ENCODE measurements at places on chromosomes 6 and 20. TPM values are rescaled to one million over a fixed set of nuclear protein-coding genes. Genes with fewer than 3 reads are reported as not detected.

DNA sequence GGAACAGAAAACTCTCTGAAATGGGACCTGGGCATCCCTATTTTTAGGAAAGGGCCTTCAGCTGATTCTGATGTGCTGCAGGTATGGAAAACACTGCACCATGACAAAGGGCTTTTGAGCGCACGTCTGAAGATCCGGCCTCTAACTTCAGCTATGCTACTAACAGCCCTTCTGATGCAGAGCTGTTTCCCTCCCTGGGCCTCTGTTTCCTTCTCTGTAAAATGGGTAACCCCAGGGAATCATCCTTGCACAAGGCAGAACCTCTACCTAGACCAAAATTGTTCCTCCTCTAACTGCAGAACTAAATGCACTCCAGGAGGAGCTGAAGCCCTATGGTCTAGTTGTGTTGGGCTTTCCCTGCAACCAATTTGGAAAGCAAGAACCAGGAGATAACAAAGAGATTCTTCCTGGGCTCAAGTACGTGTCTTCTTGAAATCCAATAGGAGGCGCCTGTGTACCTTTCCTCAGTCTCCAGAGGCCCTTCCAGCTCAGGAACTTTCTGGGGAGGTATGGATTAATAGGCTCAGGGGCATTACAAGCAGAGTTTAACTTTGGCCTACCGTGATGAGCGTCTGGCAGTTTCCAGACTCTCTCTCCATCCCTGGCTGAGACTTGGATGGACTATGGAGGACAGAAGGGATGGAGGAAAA lies 5.9 kb downstream of the GPX5 start:
- no peak overlapping the region for H3K27ac ChIP-seq
- H3K4me1 ChIP-seq: no peaks in the 10 kb centered on the region
- H3K36me3 ChIP-seq: no peaks in the 10 kb centered on the region
- DNase-seq: no peak

GRCh38 chr6:69280858-69281257 lies 516.0 kb downstream of the LMBRD1 start:
- no peak for DNase-seq
- no peaks in the 10 kb centered on the region for H3K36me3 ChIP-seq
- H3K27me3 ChIP-seq: no peaks in the 10 kb centered on the region
- H3K4me3 ChIP-seq: no peak overlapping the region
- no peak overlapping the region for H3K27ac ChIP-seq

GHRH gene
- not detected for polyA plus RNA-seq

DNA sequence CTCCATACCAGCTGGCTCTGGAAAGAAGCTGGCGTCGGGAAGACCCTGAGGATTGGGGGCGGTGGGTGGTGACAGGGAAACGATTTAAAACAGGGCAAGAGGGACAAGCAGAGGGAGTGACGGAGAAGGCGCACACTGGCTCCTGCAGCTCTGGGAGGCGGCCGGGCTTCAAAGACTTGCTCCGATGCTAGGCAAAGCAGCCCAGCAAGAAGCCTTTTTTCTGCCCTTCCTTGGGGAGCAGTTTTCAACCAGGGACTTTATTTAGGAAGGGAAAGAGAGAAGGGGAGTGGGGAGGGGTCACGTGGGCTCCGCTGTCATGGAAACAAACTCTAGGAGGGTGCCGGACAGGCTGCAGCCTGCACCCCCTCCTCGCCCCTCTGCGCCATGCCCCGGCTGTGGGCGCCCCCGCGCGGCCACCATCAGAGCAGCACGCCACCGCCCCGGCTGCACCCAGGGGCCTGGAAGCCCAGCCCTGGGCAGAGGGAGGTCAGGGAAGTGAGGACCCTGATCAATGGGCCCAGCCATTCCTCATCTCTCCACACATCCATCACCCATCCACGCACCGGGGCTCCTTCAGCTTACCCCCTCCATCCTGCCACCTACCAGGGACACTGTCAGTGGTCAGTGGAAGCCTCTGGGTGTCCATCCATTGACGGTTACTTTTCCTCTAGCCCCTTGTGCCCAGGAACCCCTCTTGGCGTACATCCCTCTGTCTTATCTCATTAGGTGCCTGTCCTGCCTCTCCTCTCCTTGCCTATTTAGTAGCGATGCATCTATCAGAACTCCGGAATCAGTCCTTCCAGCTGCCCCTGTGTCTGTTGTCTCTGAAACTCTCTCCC lies 66.6 kb upstream of the CCDC167 start:
- H3K27ac ChIP-seq: no peak overlapping the region
- peak overlapping the region; percentile 40 for H3K4me3 ChIP-seq
- DNase-seq: peak; percentile 37
- no peaks in the 10 kb centered on the region for H3K4me1 ChIP-seq
- H3K27me3 ChIP-seq: peaks cover 10% of the 10 kb centered on the region
- H3K36me3 ChIP-seq: no peaks in the 10 kb centered on the region

SLC2A4RG gene
- 27.1 TPM for polyA plus RNA-seq

DEFB125 gene
- not detected for polyA plus RNA-seq

DNA sequence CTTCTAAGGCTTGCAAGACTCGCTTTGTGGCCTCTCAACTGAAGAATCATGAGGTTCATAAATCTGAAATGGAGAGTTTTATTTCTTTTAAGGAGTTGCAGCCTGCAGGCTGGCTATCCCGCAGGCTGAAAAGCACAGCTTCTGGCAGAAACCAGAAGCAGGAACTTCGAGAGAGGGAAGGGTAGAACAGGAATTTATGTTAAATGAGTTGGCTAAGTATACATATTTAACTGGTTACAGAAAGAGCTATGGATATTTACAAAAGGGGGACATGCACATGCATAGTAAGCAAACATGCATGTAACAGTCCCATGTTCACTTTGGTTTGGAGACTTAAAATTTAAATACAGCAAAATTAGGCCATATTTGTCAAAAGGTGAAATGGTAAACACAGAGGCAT lies 787.0 kb downstream of the TFAP2A start:
- H3K4me3 ChIP-seq: no peak overlapping the region
- H3K27ac ChIP-seq: no peak overlapping the region

GRCh38 chr20:13493143-13493542 lies 145.6 kb downstream of the TASP1 start:
- no peak overlapping the region for H3K27ac ChIP-seq
- H3K27me3 ChIP-seq: no peaks in the 10 kb centered on the region
- peaks cover 14% of the 10 kb centered on the region for H3K4me1 ChIP-seq

DNA sequence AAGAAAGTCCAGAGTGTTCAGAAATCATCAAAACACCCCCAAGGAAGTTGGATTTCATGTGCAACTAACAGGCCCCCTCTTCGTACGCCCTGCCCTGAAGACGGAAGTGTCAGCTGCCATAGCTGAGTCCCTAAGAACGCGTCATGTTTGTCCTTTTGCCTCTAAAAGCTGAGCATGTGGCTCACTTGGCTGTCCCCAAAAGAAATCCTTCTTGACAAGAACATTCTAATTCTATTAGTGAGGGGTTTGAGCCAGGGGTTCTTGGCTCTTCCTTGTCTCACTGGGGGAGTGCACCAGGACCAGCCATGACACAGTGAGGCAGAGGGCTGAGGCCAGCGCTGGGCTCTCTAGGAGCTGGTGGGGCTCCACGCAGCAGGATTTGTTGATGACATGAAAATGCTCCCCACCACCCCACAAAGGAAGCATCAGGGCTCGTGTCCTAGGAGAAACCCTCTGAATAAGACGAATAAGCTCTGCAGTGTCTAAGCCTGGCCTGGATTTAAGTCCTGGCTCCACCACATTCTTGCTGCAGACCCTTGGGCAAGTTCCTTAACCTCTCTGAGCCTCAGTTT lies 20.0 kb upstream of the SPO11 start:
- DNase-seq: no peak
- H3K36me3 ChIP-seq: no peaks in the 10 kb centered on the region
- H3K27ac ChIP-seq: no peak overlapping the region
- no peaks in the 10 kb centered on the region for H3K4me1 ChIP-seq
- H3K27me3 ChIP-seq: peaks cover 2% of the 10 kb centered on the region

DNA sequence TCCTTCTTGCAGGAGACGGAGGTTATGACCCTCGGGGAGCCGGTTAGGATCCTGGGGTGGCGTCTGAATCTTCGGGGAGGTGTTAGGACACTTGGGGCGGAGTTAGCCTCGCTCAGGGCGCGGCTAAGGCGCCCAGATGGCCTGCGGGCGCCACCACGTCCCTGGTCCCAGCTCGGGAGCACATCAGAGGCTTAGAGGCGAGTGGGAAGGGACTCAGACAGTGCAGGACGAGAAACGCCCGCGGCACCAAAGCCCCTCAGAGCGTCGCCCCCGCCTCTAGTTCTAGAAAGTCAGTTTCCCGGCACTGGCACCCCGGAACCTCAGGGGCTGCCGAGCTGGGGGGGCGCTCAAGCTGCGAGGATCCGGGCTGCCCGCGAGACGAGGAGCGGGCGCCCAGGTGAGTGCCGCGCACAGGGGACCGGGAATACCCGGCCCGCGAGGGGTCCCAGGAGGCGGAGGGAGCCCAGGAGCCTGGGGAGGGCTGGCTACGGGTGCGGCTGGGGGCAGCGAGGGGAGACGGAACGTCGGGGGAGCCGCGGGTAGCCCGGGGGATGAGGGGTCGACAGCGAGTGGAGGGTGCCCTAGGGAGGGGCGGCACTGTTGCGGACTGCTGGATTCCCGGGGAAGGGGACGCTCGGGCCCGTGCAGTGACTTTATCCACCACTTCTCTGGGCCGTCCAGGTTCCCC lies at the start of gene HCK:
TSS of gene HCK (plus strand) at position 153 of the 688 bp plus-strand sequence.
- peak; percentile 69 for DNase-seq
- H3K27ac ChIP-seq: no peak within 1 kb of the TSS
- peak within 1 kb of the TSS; percentile 48 for H3K4me3 ChIP-seq
- H3K4me1 ChIP-seq: no peaks in the 10 kb centered on the region

DNA sequence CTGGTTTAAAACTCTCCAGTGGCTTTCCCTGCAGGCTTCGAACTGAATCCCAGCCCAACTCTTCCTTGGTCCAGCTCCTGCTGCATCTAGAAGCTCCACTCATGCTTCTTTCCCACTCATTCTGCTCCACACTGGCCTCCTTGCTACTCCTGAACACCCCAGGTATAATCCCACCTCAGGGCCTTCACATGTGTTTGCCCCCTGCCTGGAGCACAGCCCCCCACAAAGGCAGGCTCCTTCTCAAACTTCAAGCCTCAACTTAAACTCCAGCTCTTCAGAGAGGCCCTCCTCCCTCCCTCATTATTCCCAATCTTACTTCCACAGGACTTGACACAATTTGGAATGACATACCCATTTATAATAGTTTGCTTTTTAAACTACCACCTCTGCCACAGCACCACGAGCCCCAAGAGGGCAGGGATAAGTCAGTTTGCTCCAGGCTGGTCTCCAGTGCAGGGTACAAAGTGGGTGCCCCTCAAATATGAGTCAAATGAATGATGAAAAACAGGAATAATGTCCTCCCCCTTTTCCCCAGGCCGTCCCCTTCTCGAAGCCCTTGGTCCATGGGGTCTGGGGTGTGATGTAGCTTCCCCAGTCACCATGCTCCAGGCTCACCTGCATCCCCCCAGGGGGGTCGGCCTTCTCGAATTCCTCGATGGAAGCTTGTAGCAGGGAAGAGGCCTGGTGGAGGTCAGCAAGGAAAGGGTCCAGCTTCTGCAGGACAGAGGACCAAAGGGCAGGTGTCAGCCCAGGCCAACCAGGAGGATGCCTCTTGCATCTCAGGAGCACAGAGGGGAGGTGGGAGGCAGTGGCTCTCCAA lies 37.4 kb downstream of the KIAA1755 start:
- no peak overlapping the region for H3K4me3 ChIP-seq
- H3K36me3 ChIP-seq: no peaks in the 10 kb centered on the region
- no peak for DNase-seq
- no peak overlapping the region for H3K27ac ChIP-seq
- no peaks in the 10 kb centered on the region for H3K27me3 ChIP-seq
- H3K4me1 ChIP-seq: no peaks in the 10 kb centered on the region

AARS2 gene
- 4.3 TPM for polyA plus RNA-seq

DNA sequence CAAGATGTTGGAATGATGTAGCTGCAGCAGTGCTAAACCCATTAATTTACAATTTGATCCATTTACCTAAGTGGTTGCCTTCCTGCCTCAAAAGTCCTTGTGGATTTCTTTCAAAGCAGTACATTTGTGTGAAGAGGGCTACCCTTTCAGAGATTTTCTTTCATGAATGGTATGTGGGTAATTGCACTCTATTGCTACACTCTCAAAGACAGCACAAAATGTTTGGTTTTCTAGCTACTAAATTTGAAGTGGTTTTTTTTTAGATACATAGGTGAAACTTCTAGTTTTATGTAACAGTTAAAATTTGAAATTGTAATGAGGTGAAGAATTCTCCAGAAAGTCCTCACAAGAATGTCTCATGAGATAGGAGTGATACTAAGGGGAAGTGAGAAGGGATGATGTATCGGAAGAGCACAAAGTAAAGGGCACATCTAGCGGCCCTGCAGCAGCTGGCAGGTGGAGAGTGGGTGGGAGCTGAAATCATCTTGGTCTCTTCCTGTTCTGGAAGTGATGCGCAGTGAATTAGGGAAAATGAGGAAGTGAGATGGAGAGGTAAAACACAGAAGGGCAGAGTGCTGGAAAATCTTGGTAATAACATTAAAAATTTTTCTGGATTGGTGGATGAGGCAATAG lies 236.8 kb upstream of the MAN1A1 start:
- H3K4me1 ChIP-seq: no peaks in the 10 kb centered on the region
- H3K36me3 ChIP-seq: no peaks in the 10 kb centered on the region
- no peak for DNase-seq
- no peaks in the 10 kb centered on the region for H3K27me3 ChIP-seq

SLC24A3 gene
- 8.2 TPM for polyA plus RNA-seq

SLC18B1 gene
- 1.1 TPM for polyA plus RNA-seq

GRCh38 chr6:35512740-35513139 lies at the start of gene TULP1:
Gene TULP1, minus strand, starts transcription at chr6:35512896. Its CDS starts 38 bp downstream, at chr6:35512858.
- peak; percentile 19 for DNase-seq
- no peaks in the 10 kb centered on the region for H3K36me3 ChIP-seq
- H3K4me3 ChIP-seq: no peak within 1 kb of the TSS
- H3K27me3 ChIP-seq: peaks cover 8% of the 10 kb centered on the region
- H3K27ac ChIP-seq: no peak within 1 kb of the TSS
- H3K4me1 ChIP-seq: no peaks in the 10 kb centered on the region

DNA sequence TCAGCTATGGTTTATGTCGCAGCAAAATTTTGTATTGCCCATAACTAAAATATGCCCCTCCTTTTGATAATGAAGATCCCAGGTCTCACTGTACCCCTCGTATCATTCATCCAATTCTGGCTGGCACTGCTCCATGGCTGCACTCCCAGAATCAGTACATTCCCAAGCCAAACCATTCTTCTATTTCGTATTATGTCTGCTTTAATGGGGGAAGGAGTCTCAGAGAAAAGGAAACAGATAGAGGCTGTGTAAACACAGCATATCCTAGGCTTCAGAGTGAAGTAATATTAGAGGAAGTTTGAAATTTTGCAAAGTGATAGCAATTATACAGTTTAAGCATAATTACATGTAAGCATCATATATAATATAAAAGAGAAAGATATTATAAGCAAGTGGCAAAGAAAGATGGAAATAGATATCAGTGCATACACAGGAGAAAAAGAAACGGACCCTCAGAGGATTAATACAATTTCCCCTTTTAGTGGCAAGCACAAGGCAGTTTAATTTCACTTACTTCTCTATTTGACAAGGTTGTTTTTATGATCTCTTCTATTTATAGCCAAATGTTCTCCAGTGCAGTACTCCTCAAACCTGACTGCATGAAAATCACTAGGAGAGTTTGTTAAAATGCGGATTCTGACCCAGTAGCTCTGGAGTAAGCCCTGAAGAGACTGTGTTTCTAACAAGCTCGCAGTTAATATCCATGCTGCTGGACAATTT lies 56.5 kb upstream of the TENT5A start:
- no peak for DNase-seq
- no peak overlapping the region for H3K27ac ChIP-seq
- H3K27me3 ChIP-seq: no peaks in the 10 kb centered on the region
- H3K36me3 ChIP-seq: no peaks in the 10 kb centered on the region

- DNase-seq: no peak
- H3K27me3 ChIP-seq: no peaks in the 10 kb centered on the region
- peaks cover 18% of the 10 kb centered on the region for H3K4me1 ChIP-seq
- H3K4me3 ChIP-seq: no peak overlapping the region
- no peak overlapping the region for H3K27ac ChIP-seq
Observed at GRCh38 chr6:113668641-113669408, 188.3 kb upstream of the MARCKS start.
